ENCODE measurements at places on chromosomes 5 and 9.

- no peak for DNase-seq
Measured at GRCh38 chr9:121703014-121703734, 51.7 kb downstream of the DAB2IP start.

DNA sequence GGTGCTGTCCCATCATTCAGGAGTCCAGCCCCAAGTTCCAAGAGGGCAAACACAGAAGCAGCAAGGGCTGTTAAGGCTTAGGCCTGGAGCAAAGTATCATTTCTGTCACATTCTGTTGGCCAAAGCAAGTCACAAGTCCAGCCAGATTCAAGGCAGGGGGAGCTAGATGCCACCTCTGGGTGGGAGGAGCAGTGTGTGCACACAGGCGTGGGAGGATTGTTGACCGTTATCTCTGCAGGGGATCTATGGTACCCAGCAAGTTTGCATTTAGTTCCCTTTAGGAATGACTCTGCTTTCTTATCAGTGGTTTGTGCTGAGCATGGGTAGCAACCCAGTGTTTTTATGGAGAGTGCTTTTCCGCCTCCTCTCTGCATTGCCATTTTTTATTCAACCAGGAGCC lies 278.9 kb downstream of the NR3C1 start:
- no peak for DNase-seq

DNA sequence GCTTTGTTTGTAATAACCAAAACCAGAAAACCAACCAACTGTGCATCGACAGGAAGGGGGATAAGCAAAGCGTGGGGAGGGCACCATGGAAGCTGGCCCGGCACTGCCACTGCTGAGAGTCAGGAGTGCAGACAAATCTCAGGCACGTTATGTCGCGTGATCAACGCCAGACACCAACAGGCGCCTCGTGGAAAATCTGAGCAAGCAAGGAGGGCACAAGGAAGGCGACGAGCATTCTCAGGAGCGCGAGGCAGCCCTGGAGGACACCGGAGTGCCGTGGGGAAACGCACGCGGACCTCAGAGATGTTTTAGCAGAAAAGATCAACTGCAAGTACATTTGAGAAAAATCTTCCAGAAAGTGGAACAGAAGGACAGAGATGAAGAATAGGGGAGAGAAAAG lies 15.1 kb upstream of the NSMF start:
- DNase-seq = no peak

GRCh38 chr5:14727428-14727865 lies 62.9 kb downstream of the OTULIN start:
- DNase-seq = peak; percentile 46

DNA sequence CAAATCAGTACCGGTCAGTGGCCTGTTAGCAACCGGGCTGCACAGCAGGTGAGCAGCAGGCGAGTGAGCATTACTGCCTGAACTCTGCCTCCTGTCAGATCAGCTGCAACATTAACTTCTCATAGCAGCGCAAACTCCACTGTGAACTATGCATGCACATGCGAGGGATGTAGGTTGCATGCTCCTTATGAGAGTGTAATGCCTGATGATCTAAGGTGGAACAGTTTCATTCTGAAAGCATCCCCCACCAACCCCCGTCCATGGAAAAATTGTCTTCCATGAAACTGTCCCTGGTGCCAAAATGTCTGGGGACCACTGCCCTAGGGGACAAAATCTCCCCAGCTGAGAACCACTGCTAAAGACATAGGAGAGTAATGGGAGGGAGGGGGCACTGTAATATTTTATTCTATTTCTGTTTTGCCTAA lies 51.1 kb downstream of the P4HA2 start:
- no peak for DNase-seq

GRCh38 chr5:157550663-157551062 lies 24.9 kb downstream of the ADAM19 start:
- no peak for DNase-seq

GRCh38 chr5:168914491-168914890 lies 335.3 kb upstream of the PANK3 start:
- DNase-seq = no peak

DNA sequence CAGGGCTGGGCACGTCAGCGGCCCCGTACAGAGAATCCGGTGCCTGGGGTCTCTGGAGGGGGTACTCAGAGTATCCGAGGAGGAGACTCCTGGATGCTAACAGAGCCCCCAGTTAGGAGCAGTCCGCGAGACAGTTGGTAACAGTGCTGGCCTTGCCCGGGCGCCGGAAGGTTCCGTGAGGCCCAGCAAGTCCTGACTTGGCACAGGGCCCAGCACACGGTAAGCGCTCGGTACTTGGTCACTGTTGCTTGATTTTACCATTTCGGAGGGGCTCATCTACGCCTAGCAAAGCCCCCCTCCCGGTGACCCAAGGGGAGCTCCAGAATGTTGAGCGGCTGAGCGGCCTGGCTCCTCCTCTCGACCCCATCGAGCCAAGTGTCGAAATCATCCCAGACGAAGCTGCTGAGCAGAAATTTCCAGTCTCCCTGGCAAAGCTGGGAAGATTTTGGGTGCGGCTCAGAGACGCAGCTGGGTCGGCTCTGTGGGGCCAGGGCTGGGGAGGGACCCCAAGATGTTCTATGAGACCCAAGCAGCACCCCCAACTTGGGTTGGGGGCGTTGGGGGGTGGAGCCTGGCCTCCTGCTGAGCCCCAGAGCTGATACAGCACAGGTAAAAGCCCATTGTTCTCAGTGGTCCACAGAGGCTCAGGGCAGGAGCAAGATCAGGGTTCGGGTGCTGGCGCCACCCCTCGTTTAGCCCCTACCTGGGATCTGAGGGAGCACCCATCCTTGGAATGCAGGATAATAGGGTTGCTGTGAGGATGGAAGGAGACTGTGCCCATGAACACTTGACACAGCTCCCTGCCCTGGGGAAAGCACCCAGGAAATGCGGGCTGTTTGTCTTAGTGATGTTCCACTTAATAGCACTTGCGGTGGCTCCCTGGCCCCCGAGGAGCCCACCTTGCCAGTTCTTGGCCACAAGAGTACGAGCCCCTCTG lies 137.2 kb downstream of the C9orf50 start:
- no peak for DNase-seq

Measured in stimulated activated CD8-positive, alpha-beta memory T cell treated with anti-CD3 and anti-CD28 coated beads, Interleukin-7, amount 100 ng/mL, for 24 hours (primary cell).